Pancreas (tissue), 10 donors: ENCODE measurements at places on chromosomes 1 and 21.
A peak's percentile ranks its signal among the peaks of the same experiment; 100 is the strongest.

- peak; percentile 36 for DNase-seq
Measured at GRCh38 chr1:44801491-44802305, 1.5 kb downstream of the PLK3 start.

GRCh38 chr1:44631333-44631646, 43.0 kb downstream of the TMEM53 start:
- DNase-seq: no peak

DNA sequence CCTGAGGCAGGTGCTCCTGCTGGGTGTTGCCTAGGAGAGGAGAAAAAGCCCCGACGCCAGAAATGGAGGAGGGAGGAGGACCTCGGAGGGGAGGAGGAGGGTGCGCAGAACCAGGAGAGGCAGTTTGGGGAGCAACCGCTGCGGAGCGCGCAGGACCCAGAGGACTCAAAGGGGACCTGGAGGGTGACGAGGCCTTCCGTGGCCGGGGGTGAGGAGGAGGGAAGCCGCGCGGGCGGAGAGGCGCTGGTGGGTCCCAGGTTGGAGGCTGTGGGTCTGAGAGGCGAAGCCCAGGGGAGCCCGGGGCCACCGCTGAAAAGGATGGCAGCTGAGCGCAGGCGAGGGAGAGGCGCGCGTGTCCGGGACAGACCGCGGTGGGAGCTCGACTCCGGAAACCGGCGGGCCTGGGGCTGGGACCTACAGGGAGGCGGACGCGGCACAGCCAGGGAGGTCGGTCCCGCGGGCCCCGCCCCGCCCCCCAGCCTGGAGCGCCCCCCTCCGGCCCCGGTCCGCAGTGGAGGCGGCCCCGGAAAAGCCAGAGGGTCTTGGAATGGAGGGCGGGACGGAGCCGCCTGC, 15.1 kb downstream of the RNF223 start:
- DNase-seq: peak; percentile 65

DNA sequence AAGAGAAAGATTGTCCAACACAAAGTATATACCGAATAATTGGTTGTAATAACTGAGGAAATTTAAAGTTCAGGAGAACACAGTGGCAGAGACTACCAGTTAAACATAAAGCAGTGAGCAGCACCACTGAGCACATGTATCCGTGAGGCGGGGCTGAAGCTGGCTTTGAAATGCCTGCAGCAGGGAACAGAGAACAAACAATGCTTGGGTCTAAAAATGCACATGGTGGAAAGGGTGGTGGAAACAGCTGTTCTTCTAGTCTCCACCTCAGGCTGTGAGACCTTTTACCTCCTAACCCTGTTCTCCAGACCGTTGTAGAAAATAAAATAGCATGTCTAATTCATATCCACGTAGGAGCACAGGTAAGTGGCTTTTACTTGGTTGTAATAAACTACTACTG, 7.7 kb upstream of the GNG4 start:
- no peak for DNase-seq

GRCh38 chr1:98351561-98351960, 310.0 kb upstream of the SNX7 start:
- no peak for DNase-seq

DNA sequence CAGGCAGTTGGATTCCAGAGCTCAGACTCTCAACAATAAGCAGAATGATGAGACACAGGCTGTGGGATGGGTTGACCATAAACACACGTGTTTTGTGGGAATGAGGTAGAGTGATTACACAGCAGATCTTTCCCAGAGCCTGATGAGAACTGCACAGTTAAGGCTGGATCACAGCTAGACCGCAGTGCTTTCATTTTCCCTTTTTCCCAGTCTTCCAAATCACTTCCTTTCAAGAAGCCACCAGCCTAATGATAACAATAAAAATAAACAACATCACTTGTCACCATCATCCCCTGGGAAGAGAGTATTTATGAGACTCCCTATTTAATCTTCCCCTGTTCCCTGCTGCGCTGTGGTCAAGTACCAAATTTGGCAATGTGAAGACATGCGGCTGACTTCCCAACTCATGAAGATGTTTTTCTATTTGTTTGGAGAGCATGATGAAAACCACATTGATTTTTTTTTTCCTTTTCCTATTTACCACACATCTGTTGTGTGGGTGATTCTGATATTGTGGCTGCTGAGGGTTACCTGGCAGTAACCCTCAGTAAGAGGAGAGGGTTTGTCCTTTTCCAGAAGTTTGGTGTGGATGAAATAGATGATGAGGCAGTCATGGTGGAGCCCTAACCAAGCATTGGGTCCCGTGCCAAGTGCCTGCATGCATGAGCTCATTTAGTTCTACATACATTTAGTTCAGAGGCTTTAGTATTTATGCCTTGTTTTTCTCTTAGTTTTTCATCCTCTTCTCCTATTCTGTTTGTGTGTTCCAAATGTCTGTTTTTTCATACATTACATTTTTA, 248.9 kb upstream of the HOOK1 start:
- no peak for DNase-seq

- DNase-seq: no peak
Measured at GRCh38 chr1:40978886-40979240, 633 bp upstream of the CTPS1 start.

DNA sequence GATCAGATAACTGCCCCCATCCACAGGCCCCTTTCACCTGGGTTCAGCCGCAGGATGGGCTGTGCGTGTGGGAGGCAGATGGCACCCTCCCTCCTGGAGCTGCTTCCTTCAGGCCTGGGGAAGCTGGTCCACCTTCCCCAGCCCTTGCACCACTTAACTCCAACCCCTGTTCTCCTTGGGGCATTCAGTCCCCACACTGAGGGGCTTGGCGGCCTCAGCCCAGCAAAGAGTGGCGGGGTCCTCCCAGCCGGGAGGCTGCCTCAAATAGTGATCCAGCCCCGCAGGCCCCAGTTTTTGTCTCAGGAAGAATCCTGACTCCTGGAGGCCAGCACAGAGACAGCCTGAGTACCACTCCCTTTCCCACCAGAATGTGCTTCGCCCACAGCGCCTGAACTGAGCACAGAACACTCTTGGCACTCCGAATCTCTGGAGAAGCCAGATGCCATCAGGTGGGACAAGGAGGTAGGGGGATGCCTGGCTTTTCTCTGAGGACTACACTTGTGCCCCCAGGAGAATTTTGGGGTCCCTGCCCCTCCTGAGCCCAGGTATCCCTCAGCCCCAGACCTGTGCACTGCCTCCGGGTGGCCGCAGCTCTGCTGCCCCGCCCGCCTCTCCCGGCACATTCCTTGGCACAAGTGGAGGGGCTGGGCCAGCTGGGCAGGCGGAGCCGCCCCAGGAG, 936 bp downstream of the PAQR6 start:
- no peak for DNase-seq

GRCh38 chr1:10236405-10237156, 26.2 kb downstream of the KIF1B start:
- no peak for DNase-seq

GRCh38 chr21:44684483-44684882, 2.5 kb upstream of the KRTAP12-1 start:
- no peak for DNase-seq

- no peak for DNase-seq
Measured at GRCh38 chr21:41966041-41966833, 12.4 kb upstream of the C2CD2 start.

- DNase-seq: no peak
Measured at GRCh38 chr1:212215910-212216309, 69.3 kb upstream of the PPP2R5A start.

DNA sequence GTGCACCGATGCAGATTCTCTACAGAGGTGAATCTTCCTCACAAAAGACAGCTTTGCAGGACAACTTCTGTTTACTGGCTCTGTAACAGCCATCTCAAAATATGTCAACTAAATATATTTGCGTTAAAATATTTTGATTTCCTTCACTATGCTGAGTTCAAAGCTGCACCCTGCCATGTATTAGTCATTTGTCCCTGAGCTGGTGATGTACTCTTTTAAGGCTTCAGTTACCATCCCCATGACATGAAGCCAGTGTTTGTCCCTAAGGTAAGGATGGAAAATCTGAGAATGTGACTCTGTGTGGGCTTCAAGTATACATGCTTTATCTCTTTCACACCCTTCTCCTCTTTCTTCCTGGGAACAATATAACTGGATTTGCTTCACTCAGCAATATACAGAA, 70.2 kb upstream of the BTG3 start:
- no peak for DNase-seq

DNA sequence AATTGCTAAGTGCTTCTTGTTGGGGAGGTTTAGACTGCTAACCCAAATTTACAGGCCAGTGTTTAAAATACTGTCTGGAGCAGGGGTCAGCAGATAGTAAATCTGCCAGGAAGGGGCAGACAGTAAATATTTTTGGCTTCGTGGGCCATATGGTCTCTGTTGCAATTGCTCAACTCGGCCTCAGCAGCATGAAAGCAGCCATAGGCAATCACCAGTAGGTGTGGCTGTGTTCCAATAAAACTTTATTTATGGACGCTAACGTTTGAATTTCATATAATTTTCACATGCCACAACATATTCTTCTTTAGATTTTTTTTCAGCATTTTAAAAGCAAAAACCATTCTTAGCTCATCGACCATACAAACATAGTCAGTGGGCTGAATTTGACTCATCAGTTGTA, 172.7 kb downstream of the BRINP2 start:
- no peak for DNase-seq

GRCh38 chr1:15328351-15329103, 81.2 kb upstream of the EFHD2 start:
- peak; percentile 60 for DNase-seq

DNA sequence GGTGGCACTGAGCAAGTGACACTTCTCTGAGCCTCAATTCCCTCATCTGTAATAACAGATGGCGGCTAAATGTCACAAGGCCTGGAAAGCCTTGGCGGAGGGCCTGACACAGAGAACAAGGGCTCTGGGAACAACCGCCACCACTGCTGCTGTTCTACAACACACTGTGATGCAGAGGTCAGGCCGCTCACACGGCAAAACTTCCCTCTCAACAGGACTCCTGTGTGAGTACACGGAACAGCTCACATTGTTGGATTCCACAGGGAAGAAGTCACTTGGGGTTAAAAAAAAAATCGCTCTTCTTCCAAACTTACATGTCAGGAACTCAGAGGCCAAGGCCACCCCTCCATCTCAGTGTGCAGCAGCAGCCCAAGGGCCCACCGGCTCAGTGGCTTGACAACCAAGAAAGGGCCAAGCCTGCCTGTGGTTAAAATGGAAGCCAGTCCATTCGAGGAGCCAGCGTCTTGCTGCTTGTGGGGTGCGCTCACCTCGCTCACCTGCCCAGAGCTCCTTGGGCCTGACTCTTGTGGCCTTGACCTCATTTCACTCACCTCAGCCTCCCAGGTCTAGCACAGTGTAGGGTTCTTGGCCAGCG, 101.1 kb downstream of the RAVER2 start:
- no peak for DNase-seq

DNA sequence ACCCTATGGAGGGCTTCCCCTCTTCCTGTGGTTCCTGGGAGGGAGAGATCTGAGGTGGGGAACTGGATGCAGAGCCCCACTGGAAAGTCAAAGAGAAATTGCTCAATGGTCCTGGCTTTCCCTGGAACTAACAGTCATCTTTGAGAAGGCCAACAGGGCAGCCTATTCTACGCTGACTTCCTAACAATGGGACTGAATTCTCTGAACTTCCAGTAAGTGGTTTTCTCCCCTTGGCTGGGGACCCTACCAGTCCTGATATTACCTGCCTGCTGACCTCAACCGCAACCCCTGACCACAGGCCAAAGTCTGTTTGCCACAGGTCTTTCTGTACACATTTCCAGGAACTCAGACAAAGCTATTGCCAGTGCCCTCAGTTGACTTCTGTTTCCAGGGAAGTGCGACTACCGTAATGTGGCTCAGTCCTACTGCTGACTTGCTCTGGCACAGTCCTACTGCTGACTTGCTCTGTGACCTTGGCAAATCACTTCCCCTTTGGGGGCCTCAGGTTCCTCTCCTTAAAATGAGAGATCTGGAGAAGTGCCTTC, 55.3 kb downstream of the C8B start:
- DNase-seq: peak; percentile 43

- DNase-seq: no peak
Measured at GRCh38 chr1:176857632-176858031, 306.9 kb downstream of the ASTN1 start.

DNA sequence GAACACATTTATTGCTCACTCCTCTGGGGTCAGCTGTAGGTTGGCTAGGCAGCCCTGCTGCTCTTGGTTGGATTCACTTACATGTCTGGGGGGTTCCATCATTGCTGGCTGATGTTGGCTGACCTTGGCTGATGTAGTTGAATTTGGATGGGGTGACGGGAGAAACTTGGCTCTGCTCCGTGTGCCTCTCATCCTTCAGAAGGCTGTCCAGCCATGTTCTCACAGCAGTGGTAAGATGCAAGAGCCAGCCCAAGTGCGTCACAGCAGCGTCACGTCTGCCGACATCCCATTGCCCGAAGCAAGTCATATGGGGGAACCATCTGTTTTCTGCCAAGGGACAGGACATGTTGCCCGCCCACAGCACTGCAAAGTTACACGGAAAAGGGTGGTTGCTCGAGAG, 613.5 kb downstream of the MATN1 start:
- DNase-seq: no peak

DNA sequence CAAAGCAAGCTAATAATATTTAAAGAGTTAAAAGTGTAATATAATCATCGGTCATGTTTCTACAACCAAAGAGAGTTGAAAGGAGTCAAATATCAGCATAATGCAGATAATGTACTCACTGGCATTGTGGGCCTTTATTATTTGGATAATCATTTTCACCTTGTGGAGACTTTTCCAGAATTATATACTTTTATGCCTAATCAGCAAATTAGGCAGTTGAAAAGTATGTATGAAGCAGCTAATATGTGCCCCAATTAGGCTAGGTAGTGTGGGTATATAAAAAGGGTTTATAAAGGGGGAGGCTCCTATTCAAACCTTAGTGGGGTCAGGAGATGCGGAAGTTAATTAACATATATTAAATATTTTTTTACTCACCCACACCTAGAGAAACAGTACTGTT, 102.8 kb upstream of the HNRNPU start:
- no peak for DNase-seq
